ENCODE measurements at places on chromosomes 7 and 10.
A peak's percentile ranks its signal among the peaks of the same experiment; 100 is the strongest.

- DNase-seq = no peak
Measured at GRCh38 chr10:102652170-102652916, 8.1 kb downstream of the TRIM8 start.

- no peak for DNase-seq
Measured at GRCh38 chr10:128398999-128399398, 272.8 kb upstream of the MKI67 start.

DNA sequence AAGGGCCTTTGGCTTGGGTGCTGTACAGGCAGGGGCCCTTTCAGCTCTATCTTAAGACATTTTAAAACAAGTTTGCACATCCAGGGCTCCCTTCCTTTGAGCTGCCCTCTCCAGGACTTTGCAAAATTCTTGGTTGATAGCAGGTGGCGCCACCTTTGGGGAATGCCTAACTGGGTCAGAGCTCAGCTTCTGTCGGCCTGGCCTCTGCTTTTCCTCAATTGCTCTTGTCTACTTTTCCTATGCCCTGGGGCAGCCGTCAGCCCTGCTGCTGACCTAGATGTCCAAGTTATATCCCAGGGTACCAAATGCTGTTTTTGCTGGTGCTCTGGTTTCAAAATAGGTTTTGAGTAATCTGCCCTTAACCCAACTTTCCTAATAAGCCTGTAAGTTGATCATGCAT, 65.8 kb downstream of the APBB1IP start:
- DNase-seq = no peak

- no peak for DNase-seq
Measured at GRCh38 chr7:139426258-139427028, 57.0 kb downstream of the KLRG2 start.

- DNase-seq = no peak
Measured at GRCh38 chr10:59791601-59792000, 38.3 kb upstream of the MRLN start.

- DNase-seq = no peak
Measured at GRCh38 chr10:129912166-129912917, 51.7 kb downstream of the EBF3 start.

- no peak for DNase-seq
Measured at GRCh38 chr7:98231493-98232262, 20.4 kb downstream of the TECPR1 start.

DNA sequence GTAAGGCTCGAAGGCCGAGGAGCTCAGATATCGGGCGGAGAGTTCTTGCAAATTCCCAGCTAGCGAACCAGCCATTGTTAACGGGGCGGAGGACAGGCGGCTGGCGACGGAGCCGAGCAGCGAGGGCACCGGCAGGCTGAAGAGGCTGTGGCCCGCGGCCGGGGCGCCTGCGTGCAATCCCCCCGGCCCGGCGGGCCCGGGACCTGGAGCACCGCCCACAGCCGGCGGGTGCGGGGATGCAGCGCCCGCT, 4.1 kb downstream of the VAX1 start:
- no peak for DNase-seq

DNA sequence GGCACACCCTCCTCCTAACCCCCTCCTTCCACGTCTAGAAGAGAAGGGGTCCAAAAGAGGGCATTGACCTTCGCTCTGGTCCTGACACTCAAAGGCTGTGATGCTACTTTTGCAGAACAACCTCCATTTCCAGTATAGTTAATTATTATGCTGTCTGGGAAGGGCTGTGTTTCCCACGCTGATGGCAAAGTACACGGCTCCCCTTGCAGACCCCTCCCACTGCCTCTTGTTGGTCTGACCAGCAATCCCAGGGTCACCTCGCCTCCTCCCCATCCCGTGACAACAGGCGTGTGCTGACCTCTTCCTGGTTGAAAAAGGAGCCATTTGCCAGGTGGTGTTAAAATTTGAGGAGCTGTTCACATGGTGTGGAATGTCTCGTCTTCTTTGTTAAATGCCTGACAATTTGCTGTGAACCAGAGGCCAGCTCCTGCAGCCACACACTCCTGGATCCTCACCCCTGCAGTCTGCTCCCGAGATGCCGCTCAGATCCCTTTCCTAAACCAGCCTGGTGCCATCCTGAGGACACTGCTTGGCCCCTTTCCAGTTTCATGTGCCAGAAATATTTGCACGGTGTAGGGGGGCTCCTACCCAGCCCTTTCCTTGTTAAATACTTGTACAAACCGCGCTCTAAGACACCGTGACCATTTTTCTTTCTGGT, 321.7 kb downstream of the WDR37 start:
- no peak for DNase-seq

DNA sequence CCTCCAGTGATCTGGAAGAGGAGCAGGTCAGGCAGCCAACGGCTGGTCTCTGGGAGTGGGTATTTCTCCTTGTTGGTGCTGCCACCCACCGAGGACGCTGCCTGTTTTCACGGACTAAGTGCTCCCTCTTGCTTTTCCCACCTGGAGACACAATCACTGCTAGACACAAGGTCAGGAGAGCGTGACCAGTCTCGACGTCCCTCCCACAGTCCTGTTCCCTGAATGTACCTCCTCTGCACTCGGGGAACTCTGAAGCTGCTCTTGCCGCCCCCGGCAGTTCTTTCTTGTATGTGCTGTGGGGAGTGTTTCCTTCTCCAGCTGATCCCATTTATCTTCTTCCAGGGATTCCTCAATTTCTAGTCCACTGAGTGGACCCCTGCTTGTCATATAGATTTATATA, 89.4 kb downstream of the CYTH3 start:
- DNase-seq = no peak

- DNase-seq = no peak
Measured at GRCh38 chr10:107434854-107435253, 270.3 kb upstream of the SORCS1 start.

DNA sequence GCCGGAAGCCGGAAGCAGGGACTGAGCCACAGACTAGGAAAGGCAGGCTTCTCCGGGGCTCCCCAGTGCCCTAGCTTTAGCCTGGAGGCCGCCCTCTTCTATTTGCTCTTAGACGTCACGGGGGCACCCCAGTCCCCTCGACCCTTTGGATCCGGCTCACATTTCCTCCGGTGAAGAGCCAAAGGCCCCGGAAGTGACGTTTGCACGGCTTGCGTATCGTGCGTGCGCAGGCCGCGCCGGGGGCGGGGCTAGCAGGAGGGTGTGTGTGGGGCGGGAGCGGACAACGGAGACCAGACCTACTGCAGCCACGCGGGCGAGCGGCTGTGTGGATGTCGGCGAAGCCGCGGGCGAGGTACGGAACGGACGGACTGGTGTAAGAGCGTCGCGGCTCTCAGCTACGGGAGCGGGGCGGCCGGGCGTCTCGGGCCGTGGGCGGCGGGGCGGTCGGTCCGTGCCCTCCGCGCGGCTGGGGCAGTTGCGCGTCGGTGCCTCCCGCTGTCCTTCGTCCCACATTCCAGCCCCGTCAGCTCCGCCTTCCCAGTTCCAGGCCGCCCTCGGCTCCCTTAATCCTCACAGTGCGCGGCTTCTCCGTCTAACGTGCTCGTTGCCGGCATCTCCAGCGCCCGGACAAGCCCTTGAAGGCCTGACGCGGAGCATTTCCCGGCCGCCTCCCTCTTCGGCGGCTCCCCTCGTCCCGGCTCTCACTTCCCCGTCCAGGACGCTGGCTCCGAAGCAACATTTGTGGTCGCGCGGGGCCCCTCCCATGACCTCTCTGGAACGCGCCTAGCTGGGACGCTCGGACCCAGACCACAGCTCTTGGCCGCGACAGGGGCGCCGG, 25.8 kb downstream of the KCTD7 start:
- DNase-seq = peak; percentile 89

GRCh38 chr10:6607778-6608177, 27.7 kb upstream of the PRKCQ start:
- DNase-seq = no peak

GRCh38 chr10:114652402-114653368, 5.4 kb downstream of the ABLIM1 start:
- DNase-seq = no peak

DNA sequence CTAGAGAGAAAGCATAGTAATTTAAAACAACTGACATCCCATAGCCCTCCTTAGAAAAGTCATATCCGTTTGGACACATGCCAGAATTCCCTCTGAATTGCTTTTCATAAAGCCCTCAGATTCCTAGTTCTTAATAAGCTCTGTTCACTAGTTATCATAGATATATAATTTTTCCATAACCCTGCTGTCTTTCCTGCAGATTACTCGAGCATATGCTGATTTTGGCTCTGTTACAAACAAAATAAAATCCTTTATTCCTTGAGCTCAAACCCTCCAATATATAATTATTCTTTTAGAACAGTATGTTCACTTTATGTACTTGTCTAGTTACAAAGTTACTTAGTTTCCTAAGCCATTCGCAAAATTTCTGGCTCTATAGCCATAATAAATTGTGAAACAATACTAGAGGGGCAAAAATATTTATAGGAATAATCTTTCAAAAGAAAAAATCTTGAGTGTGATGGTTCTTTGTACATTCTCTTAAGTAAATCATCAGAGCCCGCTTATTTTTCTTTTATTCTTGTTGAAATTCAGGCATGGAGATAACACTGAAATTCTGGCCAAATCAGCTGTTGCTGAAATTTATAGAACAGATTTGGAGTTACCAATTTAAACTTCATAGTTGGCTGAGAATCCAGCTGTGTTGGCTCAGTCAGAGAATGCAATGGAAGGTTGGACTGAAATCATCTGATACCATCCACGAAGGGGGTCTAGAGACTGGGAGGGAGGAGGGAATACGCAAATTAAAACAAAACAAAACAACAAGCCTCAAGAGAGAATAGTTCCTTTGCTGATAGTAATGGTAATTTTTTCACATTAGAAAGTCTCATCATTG, 146.1 kb upstream of the TMEM196 start:
- DNase-seq = no peak

GRCh38 chr7:41732843-41733306, 30.0 kb upstream of the INHBA start:
- DNase-seq = no peak

DNA sequence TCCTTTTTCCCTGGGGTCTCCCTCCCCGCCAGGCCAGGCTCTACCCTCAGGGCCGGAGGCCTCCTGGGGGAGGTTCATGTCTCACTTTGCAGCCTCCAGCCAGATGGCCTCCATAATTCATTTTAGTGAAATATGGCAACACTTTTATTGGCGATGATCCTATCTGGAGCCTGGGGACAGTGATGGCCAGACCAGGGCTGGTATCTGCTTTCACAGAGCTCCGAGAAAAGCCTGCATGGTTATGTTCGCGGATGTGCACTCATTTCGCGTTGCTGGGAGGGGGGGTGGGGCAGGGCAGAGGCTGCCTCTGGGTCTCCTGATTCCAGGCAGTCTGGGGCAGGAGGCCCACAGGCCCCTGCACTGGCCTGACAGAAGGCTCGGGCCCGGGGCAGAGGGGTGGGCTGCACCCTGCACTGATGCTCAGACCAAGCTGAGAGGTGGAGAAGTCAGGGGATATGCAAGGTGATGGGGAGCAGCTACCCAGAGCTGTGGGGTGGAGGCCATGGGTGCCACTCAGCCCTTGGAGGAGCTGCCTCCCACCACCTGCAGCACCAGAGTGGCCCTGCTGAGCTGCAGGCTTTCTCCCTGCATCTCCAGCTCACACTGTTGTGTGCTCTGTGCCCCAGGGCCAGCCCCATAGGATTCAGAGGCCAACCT, 85.3 kb upstream of the RET start:
- DNase-seq = no peak

DNA sequence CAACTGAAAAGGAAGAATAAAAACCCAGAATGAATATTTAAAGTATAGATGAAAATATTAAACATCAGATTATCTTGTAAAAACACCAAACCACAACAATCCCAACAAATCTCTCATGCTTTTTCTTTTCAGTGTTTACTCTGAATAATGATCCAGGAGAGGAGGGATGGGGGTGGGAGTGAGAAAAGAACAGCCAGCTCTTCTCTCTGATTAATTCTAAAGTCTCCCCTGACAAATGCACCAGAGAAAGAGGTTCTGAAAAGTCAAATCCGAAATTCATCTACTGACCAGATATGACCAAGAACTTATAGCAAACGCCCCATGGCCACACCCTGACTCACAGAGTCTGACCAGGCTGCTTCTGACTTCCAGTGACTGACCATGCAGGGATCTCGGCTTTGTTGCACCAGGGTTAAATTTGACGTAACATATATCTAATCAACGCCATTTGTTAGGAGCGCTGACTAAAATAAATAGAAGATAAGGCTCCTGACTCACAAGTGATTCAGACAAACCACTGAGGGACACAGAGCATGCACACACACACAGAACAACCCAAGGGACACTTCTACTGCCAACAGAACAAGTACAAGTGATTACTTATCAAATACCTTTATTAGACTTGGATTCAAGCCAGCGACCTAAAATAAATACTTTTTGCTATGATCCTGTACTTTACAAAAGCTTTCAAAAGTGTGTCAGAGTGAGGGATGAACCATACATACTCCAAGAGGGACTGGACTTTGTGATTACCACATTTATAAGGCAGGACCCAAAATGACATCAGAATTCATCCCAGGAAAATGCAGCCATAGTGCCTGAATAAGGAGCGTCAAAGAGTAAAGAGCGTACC, 9.3 kb upstream of the SPOCK2 start:
- DNase-seq = peak; percentile 69

GRCh38 chr7:27825891-27826290, 85.9 kb downstream of the TAX1BP1 start:
- DNase-seq = no peak

DNA sequence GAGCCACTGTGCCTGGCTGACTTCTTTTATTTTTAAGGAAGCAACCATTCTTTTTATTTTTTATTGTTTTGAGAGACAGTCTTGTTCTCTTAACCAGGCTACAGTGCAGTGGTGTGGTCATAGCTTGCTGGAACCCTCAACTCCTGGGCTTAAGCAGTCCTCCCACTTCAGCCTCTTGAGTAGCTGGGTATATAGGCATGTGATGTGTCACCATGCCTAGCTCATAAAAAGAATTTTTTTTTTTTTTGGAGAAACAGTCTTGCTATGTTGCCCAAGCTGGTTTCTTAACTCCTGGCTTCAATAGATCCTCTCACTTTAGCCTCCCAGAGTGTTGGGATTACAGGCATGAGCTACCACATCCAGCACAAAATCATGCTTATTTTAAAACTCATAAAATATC, 5.8 kb downstream of the MCU start:
- DNase-seq = no peak

DNA sequence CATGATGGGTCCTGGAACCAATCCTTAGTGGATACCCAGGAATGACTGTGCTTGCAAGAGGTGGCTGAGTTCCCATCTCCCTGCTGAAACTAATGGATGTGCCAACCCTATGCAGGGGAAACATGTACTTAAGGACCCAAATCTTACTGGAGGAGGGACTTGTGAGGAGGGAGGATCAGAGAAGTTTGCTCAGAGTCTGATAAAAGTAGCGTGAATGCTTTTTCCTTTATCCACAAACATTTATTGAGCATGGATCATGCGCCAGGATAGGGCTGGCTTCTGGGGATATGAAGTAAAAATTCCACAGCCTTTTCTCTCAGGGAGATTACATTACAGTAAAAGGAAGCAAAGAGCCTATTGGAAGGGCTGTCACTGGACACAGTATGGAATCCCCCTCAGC, 358.5 kb downstream of the RPS24 start:
- DNase-seq = no peak
